ENCODE measurements at places on chromosomes 11 and 22.

- no peak for DNase-seq
Measured at GRCh38 chr11:69400771-69401590, 80.5 kb upstream of the LINC01488 start.

DNA sequence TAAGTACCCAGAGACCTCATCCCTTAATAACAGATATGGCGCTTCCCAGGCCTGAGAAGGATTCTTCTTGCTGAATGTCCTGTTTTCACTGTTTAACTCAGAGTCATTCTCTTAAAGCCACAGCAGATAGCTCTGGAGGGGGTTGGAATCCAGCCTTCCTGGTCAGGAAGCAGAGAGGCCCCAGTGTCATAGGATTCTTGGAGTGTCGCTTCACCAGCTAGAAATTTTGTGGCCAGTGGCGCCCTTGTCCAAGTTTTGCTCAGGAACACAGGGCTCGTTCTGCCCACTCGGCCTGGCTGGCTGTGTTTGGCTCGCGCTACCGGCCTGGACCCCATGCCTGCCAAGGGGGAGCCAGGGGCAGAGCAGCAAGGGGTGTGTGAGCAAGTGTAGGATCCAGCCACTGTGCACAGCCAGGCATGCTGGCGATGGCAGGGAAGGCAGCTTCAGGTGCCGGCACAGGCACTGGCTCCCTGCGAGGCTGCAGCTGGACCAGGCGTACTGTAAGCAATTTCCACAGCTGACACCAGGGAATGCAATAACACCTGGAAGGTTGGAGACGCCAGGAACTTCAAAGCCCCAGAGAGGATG lies 214.8 kb upstream of the SESN3 start:
- no peak for DNase-seq

GRCh38 chr11:111557425-111558111 lies 17.0 kb downstream of the LAYN start:
- DNase-seq, result no peak

DNA sequence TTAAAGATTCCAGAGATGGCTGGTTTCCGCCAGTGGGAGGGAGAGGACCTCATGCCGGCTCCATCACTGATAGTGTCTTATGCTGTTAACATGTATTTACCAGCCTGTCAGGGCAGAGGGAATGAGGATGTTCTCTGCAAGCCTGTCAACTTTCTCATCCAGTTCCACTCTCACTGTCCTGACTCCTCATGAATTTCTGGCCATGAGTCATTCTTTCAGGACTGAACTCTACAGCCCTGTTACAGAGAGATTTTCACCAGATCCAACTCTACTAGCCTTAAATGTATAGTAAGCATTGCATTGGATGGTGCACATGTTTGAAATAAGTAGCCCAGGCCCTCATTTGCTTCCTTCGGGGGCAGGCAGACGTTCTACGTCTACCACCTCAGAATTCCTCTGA lies 387.7 kb downstream of the TMEM135 start:
- DNase-seq, result no peak

DNA sequence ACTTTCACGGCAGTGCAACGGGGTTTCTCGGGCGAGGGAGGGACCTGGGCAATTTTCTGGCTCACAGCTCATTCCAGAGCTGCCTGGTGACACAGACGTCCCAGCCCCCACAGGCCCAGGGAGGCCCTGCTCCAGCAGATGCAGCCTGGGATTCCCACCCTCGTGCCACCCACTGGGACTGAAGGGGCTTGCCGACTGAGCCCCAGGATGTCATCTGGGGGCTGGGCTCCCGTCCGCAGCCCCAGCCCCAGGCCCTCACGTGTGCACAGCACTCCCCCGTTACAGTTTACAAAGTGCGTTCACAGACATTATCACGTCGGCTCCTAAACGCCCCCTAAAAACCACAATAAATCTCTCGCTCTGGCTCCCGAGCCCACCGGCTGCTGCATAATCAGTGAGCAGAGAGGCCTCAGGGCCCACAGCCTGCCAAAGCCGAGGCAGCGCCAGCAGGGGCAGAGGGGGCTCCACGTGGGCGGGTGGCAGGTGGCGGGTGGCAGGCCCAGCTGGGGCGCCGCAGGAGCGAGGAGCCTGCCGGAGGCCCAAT lies 76.9 kb upstream of the TCF20 start:
- DNase-seq, result no peak

DNA sequence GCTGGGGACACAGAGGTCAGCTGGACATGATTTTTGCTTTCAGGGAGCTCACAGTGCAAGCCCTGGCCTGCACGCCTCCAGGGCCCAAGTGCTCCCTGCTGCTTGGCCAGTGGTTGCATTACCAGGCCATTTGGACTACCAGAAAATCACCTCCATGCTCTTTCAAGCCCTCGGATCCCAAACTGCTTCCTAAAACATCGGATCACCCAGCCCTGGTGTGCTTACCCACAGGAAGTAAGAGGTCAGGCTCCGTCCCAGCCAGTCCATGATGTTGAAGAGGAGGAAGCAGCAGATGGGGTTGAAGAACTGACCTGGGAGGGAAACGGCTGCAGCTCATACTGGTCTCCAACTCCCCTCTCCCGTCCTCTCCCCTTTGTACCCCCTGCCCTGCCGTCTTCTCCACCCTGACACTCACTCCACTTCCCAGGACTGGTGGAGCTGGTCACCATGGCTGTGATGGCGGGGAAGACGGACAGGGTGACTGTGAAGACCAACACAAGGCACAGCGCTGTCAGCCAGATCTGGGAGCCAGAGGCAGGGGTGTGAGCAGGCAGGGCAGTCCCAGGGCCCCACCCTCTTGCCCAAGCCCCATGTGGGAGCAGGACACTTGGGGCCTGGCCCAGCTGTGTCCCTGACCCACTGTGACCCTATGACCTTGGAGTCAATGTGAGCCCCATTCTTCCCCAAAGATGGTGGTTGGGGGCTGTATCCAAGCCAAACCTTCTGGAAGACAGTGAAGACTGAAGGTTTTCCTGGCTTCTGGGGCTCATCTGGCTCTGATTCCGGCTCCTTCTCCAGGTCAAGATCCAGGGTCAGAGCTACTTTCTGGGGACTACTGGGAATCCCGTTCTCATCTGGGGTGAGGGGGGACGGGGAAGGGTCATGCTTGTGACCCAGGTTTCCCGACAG lies 5.6 kb downstream of the SLC29A2 start:
- DNase-seq, result no peak

GRCh38 chr11:23684701-23685100 lies 812.2 kb upstream of the LUZP2 start:
- no peak for DNase-seq

DNA sequence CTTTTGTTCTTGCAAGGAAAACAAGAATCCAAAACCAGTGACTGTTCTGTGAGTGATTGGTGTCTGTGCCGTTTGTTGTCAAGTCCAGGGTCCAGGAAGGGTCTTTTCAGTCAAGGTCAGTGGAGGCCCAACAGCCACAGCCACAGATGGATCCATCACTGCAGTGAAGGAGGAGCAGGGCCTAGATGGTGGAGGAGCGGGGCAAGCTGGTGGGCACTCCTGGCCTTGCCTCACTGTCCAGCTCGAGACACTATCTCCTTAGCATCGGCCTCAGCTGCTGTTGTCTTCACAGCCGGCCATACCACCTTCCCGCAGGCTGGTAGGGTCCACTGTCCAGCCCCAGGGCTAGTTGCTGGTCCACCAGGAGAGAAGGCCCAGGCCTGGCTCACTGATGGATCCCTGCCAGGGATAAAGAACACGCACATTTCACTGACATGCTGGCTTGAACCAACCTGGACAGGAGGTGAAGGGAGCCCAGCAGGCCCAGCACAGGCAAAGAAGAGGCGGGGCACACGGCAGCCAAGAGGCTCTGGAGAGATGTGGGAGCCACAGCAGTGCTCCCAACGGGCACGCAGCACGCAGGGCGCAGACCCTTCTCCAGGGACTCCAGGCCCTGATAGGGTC lies 15.2 kb downstream of the POLR3H start:
- no peak for DNase-seq

DNA sequence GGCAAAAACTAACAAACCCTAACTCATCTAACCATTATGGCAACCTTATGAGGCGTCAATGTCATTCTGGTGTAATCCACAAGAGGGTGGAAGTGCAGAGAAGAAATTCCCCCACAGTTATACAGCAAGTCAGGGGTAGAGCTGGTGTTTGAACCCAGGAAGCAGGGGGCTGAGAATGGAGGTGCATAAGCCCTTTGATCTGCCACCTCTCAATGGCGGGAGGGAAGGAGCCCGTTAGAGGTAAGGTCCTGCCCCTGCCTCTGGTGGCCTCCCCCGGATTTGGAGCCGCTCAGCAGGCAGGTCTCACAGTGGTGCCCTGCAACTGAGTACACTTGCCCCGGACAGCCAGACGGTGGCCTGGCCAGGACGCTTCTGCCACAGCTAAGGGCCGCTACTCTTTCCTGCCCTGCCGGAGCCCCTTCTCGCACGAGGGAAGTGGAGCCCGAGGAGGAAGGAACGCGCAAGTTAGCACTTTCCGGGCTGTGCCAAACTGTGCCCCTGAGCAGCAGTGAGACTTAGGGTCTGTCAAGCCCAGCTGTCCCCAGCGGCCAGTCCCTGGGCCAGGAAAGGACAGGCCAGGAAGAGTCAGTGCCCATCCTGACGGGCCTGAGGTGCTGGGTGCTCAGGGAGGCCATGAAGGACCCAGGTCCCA lies 1.1 kb downstream of the FXYD2 start:
- DNase-seq, result peak; percentile 44

GRCh38 chr22:47144076-47144765 lies 381.8 kb downstream of the TBC1D22A start:
- no peak for DNase-seq

DNA sequence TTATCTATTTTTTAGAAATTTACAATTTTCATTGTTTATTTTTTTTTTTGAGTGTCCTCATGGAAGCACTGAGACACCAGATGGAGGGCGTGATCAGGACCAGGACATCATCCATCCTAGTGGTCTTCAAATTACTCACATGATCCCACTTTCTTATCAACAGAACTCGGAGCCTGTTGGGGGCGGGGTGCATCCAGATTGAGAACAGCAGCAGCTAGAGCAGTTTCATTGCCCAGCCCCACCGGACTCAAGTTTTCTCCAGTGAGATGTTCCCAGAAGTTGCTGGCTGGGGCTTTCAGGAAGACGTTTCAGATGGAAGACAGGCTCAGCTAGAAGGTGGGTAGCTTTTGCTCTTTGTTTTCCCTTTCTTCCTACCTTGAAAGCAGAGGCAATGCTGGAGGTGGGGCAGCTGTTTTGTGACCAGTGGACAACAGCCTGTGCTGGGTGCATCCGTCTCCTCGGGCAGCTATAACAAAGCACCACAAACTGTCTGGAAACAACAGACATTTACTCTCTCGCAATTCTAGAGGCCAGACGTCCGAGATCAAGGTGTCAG lies 562.1 kb downstream of the TBC1D22A start:
- DNase-seq, result no peak

- DNase-seq, result no peak
Measured at GRCh38 chr11:125939081-125939521, 6.7 kb upstream of the VSIG10L2 start.

DNA sequence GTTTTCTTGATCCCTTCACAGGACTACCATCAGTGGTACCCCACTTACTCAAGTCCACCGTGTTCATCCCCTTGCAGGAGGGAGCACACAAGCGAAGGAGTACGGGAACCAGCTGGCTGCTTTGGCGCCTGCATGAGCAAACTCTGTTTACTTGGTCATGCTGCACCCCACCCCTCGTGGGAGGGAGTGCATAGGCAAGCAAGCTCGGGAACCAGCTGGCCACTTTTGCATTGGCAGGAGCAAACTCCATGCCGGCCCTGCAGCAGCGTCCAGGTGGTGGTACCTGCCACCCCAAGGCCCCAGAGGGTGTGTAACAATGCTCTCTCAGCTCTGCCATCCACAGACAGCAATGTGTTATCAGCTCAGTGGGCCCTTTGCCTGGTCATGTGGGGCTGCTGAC lies 737.8 kb downstream of the FAM181B start:
- no peak for DNase-seq

DNA sequence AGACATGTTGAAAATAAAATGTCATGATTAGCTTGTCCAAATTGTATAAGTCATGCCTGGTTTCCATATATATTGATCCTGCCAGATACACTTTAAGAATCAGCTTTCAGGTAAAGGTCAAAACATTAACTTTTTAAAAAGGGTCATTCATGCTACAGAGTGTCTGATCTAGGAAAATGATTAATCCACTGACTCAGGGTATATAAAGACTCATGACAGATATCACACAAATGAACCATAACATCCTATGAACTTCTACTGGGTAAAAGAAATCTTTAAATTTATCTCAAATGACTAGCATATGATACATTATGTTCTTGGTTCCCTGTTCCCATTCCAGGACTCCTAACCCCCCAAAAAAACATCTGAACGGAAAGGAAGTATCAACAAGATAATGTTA lies 11.7 kb downstream of the MRTFA start:
- no peak for DNase-seq

DNA sequence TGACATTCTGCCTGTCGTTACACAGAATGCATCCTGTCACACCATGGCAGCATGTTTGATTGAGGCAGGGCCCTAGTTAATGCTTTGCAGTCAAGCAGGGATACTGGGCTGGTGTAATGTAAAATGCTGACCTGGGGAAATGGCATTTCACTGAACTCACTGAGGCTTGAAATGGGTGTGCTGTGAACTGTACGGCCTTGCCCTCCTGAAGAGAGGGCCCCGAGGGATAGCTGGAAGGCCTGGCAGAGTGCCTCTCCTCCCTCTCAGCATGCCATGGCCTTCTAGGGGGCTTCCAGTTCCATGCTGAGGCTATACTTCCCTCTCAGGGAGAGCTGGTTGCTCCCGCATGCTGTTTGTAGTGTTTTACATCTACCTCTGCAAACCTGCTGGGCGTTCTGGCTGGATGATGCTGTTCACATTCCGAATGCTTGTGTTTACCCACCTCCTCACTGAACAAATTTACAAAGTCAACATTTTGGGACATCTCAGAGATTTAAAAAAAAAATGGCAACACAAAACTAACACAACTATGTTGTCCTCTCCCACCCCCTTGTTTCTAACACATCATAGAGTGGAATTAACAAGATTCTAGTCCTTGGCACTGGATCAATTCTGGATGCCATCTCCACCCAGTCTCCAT lies 416.7 kb upstream of the CADM1 start:
- no peak for DNase-seq

GRCh38 chr22:39616051-39616450 lies 45.5 kb downstream of the CACNA1I start:
- no peak for DNase-seq

GRCh38 chr11:45617871-45618601 lies 47.4 kb downstream of the CHST1 start:
- no peak for DNase-seq

- DNase-seq, result no peak
Measured at GRCh38 chr11:63782749-63783148, 14.2 kb upstream of the ZFTA start.

All from GDM1 (cell line).